Naive B cell (primary cell): ENCODE measurements at places on chromosomes 7 and 10. TPM values are rescaled to one million over a fixed set of nuclear protein-coding genes. Genes with fewer than 3 reads are reported as not detected.

The EPDR1 gene
- polyA plus RNA-seq, result not detected

The ATP6V0A4 gene
- not detected for polyA plus RNA-seq

The HGF gene
- 0.53 TPM for polyA plus RNA-seq

The AP1S1 gene
- polyA plus RNA-seq, result 6.2 TPM

The CTAGE6 gene
- 0.32 TPM for polyA plus RNA-seq

The CPXM2 gene
- not detected for polyA plus RNA-seq

The CYP3A7 gene
- polyA plus RNA-seq, result not detected

The SEMA3E gene
- polyA plus RNA-seq, result not detected

The SPDYE2B gene
- 0.42 TPM for polyA plus RNA-seq

The RSPH10B gene
- not detected for polyA plus RNA-seq

The HTR5A gene
- not detected for polyA plus RNA-seq

The ARHGEF35 gene
- polyA plus RNA-seq, result 5.7 TPM

The TRIM73 gene
- polyA plus RNA-seq, result 1.2 TPM

The ICA1 gene
- polyA plus RNA-seq, result 0.13 TPM

The PLXDC2 gene
- 0.48 TPM for polyA plus RNA-seq

The ALOX5 gene
- 123 TPM for polyA plus RNA-seq

The SBDS gene
- polyA plus RNA-seq, result 105 TPM

The CPA4 gene
- not detected for polyA plus RNA-seq

The GRM3 gene
- polyA plus RNA-seq, result not detected

The C10orf67 gene
- polyA plus RNA-seq, result not detected

The CYTH3 gene
- polyA plus RNA-seq, result 2.1 TPM

The MTG1 gene
- polyA plus RNA-seq, result 82.6 TPM

The VENTX gene
- polyA plus RNA-seq, result not detected

The STK17A gene
- 393 TPM for polyA plus RNA-seq

The TMEM270 gene
- not detected for polyA plus RNA-seq

The ZNF783 gene
- polyA plus RNA-seq, result 6.3 TPM

The PTPRZ1 gene
- not detected for polyA plus RNA-seq

The LMTK2 gene
- polyA plus RNA-seq, result 1.4 TPM

The ODAD2 gene
- polyA plus RNA-seq, result not detected

The VIPR2 gene
- polyA plus RNA-seq, result not detected

The C10orf105 gene
- not detected for polyA plus RNA-seq

The TRIM24 gene
- 6.1 TPM for polyA plus RNA-seq

The PTN gene
- not detected for polyA plus RNA-seq

The LRRN3 gene
- 0.44 TPM for polyA plus RNA-seq

The WDR91 gene
- polyA plus RNA-seq, result 4.0 TPM

The KCND2 gene
- polyA plus RNA-seq, result not detected

The GDI2 gene
- 380 TPM for polyA plus RNA-seq

The IKZF1 gene
- polyA plus RNA-seq, result 127 TPM

The TACC2 gene
- not detected for polyA plus RNA-seq

The SKAP2 gene
- polyA plus RNA-seq, result 145 TPM

The KMT2C gene
- 10.7 TPM for polyA plus RNA-seq

The NEURL1 gene
- 0.39 TPM for polyA plus RNA-seq
